Karpas-422 (cell line): ENCODE measurements at places on chromosomes 1 and 21.

GRCh38 chr21:45521241-45521640 is 21.0 kb downstream of the SLC19A1 start:
- DNase-seq = no peak

DNA sequence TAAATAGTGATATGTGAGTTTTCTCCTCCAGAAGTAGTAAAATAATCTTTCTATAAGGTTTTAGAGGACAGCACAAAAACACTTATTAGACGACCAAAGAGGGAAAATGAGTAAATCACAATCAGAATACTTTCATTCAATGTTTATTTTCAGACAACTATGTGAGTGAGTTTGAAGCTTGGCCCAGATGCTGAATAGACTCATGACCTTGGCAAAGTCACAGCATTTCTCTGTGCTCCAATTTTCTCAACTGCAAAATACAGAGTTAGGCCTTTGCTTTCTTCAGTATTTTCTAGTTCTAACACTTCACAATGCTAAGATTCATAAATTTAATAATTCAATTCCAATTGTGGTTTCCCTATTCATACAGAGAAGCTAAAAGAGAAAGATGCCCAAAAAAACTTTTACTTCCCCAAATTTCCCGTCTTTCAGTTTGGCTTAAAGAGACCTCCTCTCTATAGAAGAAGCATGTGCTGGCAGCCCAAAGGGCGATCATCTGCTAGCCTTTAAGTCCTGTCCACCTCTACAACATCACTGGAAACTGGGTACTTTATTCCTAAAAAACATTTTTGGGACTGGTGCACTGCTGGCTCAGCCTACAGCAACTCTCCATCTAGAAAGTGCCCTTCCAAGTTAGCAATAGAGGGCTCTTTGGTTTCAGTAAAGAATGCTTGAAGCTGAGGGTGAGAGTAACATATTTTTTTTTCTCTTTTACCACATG is 116.8 kb upstream of the GORAB start:
- DNase-seq = no peak

- no peak for DNase-seq
These were observed 17.2 kb downstream of the MTHFR start for GRCh38 chr1:11788549-11789053.

- no peak for DNase-seq
These were observed 22.9 kb upstream of the RALGPS2 start for GRCh38 chr1:178702146-178702545.

- no peak for DNase-seq
These were observed 42.4 kb upstream of the TACSTD2 start for GRCh38 chr1:58619286-58620054.

DNA sequence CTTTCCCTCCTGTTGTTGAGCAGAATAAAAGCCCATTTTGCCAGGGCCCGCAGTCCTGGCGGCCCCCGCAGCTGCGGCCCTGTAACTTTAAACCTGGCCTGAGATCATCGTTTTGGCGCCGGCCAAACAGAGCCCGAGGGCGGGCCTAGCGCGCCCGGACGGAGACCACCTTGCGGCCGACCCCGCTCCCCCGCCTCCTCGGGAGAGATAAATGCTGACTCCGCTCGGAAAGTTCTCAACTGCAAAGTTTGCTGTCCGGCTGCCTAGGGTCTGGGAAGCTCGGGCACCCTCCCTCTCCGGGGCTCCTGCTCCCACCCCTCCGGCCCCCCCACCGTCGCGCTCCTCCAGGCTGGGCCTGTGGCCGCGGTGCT is at the start of gene PDPN:
Gene PDPN (plus strand): TSS at position 238 of the 371 bp plus-strand sequence. CDS start 202 bp downstream, outside the sequence.
- no peak for DNase-seq

- no peak for DNase-seq
These were observed 352.0 kb downstream of the HHIPL2 start for GRCh38 chr1:222195857-222196256.

DNA sequence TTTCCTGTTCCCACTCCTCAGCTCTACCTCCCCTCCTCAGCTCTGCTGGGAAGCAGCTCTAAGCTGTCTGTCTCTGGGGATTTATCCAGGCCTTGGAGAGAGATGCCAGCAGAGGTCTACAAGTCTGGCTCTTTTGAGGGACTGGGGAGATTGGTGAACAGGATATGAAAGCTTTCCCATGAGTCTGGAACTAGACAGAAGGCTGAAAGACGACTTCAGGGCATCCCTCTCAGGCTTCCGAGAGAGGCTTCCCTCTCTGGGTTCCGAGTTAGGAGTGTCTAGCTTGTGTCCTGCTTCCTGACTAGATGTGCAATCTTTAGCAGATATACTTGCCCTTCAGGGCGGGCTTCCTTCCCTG is 733 bp downstream of the TMEM35B start:
- peak; percentile 64 for DNase-seq

DNA sequence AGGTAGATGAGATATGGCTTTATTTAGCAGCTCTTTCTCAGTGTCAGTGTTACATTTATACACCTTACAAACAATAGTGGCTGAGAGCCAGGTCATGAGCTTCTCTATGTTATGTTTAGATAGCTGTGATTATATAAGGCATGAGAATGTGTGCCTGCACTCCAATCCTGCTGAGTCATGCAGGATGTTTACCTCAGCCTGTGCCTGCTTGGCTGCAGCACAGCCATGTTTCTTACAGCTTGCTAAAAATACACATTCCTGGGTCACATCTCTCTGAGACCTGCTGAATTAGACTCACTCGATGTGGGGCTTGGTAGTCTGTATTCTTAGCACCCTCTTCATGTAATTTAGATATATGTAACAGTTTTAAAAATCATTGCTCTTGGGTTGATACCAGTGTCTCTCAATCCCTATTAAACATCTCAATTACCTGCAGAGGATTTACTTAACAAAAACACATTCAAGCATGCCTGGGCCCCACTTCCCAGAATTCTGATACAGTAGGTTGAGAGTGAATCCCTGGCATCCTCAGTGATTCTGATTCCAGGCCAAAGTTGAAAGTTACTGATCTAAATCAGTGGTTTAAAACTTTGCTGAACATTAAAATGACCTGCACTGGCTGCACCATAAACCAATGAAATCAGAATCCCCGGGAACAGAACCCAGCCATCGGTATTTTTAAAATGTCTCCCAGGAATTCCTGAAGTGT is 107.5 kb downstream of the GDAP2 start:
- DNase-seq = no peak

DNA sequence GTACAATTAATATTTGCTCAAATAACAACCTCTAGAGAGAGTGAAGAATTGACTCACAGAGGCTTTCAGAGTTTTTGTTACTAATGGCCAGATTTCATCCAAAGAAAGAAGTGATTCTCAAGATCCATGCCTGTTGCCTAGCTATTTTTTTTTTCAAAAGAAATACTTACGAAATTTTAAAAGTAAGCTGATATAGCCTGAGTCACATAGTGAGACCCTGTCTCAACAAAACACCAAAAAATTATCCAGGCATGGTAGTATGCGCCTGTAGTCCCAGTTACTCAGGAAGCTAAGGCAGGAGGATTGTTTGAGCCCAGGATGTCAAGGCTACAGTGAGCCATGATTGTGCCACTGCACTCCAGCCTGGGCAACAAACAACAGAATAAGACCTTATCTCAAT is 14.6 kb downstream of the PALMD start:
- DNase-seq = no peak

GRCh38 chr21:16587681-16588375 is 858.0 kb downstream of the USP25 start:
- no peak for DNase-seq

- no peak for DNase-seq
These were observed 739 bp upstream of the NUP133 start for GRCh38 chr1:229508823-229509337.

DNA sequence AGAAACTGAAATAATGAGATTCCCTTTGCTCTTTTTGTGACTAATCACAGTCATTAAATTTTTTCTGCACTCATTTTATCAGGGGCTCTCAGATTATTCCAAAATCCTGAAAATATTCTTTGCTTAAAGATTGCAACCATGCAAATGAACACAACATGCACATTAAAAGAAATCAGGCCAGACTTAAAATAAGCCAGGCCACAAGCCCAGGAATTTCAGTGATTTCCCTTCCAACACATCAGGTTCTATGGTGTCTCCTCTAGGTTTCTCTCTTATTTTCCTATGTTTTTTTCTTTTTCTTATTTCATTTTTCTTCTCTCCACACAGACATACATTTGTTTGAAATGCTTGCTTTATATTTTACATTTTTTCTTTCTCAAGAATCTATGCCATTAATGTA is 65.3 kb downstream of the NIBAN1 start:
- DNase-seq = no peak

DNA sequence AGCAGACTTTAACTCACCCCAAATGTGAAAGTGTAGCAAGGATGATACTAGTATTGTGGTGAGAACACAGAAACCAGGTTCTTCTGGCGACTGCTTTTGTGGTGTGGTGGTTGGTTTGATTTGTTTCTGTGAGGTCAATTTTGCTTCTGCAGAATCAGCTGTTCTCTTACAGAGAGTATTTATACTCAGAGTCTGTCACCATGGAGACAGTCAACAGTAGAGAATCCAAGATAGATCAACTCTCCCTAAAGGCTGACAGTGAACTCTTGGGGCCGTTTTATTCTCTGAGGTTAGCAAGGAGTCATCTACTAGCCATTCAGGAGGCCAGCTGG is at the start of gene CFAP107:
Gene CFAP107 (plus strand): TSS at position 209 of the 332 bp plus-strand sequence. CDS start 231 bp downstream, outside the sequence.
- no peak for DNase-seq

DNA sequence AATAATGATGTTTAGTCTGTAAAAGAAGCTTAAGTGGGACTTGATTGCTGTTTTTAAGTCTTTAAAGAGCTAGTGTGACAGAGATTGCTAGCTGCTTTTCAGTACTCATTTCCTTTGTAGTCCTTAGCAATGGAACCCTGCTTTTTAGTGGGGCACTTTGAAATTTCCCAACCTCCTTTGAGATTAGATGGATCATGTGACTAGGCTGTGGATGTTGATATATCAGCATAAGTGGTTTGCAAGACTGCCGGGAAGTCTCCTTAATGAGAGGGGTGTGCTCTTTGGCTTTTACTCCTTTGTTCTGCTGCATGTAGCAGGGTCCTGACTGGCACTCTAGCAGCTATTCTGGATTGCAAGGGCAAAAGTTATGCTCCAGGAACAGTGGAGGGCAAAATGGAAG is 11.2 kb upstream of the RCOR3 start:
- DNase-seq = no peak

DNA sequence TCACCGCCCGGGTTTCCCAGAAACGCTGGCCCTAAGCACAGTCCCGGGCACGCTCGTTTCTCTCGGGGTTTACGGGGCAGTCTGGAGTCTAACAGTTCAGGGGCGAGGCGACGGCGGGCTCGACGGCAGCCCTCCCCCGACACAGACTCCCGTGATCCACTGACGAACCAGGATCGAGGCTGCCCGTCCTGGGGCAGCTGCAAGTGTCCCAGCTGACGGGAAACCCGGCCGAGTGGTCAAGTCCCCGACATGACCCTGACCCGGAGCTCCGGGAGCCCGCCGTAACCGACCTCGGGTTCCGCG is 494 bp downstream of the UBE2J2 start:
- DNase-seq = no peak

DNA sequence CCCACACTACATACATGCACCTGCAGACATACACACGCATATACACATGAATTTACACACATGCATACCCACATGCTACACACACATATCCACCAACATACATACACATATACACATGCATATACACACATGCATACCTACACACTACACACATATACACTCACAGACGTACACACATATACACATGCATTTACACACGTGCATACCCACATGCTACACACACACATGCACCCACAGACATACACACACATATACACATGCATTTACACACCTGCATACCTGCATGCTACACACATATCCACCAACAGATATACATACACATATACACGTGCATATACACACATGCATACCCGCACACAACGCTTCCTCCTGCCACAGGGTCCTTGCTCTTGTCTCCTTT is 61.2 kb upstream of the SLC25A33 start:
- no peak for DNase-seq

- DNase-seq = no peak
These were observed 5.5 kb downstream of the GPR137B start for GRCh38 chr1:236147521-236148469.

- DNase-seq = peak; percentile 81
These were observed 8.0 kb upstream of the PLCH2 start for GRCh38 chr1:2468041-2468472.

- DNase-seq = no peak
These were observed 7.1 kb upstream of the CDK18 start for GRCh38 chr1:205497351-205497750.

- DNase-seq = no peak
These were observed 596.6 kb downstream of the PTPRU start for GRCh38 chr1:29832936-29833335.

DNA sequence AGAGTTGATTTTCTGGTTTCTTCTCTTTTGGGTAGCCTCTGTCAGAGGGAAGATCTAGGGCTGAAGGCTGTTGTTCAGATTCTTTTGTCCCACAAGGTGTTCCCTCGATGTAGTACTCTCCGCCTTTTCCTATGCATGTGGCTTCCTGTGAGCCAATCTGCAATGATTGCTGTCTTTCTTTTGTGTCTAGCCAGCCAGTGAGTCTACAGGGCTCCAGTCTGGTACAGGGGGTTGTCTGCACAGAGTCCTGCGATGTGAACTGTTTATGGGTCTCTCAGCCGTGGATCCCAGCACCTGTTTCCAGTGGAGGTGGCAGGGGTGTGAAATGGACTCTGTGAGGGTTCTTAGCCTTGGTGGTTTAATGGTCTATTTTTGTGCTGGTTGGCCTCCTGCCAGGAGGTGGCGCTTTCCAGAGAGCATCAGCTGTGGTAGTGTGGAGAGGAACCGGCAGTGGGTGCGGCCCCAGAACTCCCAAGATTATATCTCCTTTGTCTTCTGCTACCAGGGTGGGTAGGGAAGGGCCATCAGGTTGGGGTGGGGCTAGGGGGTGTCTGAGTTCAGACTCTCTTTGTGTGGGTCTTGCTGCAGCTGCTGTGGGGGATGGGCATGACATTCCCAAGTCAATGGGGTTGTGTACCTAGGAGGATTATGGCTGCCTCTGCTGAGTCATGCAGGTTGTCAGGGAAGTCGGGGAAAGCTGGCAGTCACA is 81.3 kb upstream of the C21orf91 start:
- peak; percentile 46 for DNase-seq

- peak; percentile 81 for DNase-seq
These were observed 58.9 kb downstream of the VPS26C start for GRCh38 chr21:37208056-37208721.

DNA sequence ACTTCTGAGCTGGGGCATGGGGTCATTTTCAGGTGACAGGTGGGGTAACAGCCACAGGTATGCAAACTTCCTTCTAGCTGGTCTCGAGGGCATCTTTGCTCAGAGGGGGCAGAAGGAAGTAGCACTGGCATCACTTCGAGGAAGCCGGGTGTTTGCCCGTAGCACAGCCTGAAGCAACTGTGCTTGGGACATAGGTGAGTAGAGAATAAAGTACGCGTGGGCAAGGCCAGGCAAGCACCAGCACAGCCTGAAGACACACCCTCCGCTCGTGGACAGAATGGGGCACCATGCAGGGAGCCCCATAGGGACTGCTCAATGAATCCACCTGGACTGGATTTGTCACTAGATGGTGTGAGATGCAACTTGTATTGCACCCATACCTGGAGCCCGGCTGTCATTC is 167.1 kb downstream of the KCNJ6 start:
- DNase-seq = no peak

GRCh38 chr1:68151690-68152089 is 80.6 kb downstream of the WLS start:
- DNase-seq = no peak

GRCh38 chr1:54120698-54121481 is 31.9 kb downstream of the CDCP2 start:
- no peak for DNase-seq

GRCh38 chr1:79193211-79194079 is 186.9 kb upstream of the ADGRL4 start:
- DNase-seq = no peak
